ENCODE measurements at places on chromosomes 13 and 19.

- DNase-seq: no peak
Measured at GRCh38 chr19:44666852-44667556, 4.3 kb upstream of the CEACAM19 start.

DNA sequence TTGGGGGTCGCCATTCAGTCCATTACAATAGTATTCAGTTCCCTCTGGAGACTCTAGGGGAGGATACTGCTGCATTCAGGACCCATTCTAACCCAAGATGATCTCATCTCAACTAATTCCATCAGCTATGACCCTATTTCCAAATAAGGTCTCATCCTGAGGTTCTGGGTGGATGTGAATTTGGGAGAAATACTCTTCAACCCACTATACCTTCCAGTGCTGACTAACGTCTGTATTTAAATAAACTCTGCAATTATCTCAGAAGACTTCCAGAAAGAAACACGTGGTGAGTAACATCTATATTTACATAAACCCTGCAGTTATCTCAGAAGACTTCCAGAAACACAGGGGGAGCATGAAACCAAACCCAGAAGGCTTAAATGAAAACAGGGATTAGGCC is 1300.7 kb downstream of the PCDH9 start:
- no peak for DNase-seq

GRCh38 chr13:30676672-30677071 is 58.7 kb upstream of the ALOX5AP start:
- no peak for DNase-seq

DNA sequence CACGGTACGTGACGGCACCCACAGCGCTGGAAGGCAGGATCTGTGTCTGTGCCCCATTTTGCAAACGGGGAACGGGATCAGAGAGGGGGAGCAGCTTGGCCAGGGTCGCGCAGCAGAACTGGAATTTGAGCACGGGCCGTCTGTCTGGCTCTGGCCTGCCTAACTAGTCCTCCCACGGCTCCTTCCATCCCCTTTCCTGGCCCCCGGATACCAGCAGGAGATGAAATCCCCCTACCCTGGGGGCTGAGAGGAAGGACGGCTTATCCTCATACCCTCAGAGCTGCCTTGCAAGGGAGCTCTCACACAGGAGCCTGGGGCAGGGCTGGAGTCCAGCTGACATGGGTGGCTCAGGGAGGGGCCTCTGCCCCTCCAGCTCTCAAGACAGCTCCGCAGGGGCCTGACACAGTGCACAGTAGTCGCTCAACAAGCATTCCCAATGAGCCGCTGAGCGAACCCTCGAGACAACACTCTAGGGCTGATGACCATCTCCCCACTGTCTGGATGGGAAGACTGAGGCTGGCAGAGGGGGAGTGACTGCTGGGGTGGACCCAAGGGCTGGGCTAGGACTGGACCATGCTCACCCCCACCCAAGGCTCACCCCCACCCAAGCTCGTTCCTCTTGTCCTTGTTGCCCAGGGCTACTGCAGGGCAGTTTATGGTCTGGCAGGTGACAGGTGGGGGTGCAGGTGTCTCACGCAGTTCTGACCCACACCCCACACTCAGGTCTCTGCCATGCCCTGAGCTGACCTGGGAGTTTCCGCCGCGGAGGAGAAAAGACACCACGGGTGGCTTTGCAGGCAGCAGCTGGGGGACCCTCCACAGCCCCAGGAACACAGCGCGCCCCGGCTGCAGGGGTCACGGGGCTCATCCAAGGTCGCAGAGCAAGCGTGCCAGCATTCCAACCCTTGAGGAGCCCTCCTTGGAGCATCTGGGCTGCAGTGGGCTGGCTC is 4.0 kb downstream of the ZBTB7A start:
- DNase-seq: no peak

GRCh38 chr19:13068085-13068846 is 34.4 kb downstream of the LYL1 start:
- DNase-seq: no peak

DNA sequence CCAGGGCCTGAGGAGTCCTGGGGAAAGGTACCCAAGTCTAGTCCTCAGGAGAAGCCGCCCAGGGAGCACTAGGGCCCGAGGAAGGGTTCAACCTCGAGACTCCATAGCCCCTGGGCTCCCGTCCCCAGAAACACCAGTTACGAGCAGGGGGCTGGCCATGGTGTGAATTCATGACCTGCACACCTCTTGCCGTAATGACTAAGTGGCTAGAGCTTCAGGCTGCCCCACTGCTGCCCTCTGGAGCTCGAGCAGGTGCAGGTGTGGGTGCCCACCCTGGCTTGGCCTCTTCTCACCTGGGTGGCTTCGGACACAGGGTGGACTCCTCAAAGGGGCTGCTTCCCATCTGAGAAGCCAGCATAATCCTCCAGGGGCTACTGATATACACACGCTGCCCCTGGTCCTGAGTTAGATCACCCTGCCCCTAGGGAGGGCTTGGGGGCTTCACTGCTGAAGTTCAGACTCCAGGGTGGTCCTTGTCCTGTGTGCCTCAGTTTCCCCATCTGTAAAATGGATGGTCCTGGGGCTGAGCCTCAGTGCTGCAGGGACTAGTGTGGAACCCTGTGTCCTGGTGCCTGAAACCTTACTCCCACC is 13.6 kb downstream of the SPC24 start:
- DNase-seq: no peak

DNA sequence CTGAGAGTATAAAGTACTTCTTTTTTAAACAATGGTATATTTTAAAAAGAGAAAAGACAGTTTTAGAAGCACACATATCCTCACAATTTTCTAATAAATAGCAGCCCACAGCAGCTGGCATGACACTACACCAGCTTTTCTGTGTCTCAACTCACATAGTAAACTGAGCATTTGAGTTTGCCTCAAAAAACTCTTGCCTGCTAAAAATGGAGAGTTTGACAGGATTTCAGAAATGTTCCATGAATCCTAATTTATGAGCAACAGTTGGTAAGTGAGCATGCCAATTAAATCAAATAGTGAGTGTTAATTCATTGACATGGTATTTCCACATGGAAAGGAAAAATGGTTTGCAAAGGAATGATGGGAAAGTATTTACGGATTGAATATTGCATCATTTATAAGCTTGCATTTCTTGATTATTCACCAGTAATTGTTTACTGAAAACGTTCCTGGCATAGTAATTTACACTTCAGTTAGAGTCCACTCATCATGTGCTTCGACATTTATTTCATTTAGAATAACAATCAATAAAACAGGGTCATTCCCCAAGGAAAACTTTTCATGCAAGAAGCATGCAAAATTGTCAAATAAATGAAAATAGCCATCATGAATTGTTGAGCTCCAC is 323.0 kb downstream of the EFNB2 start:
- DNase-seq: no peak

DNA sequence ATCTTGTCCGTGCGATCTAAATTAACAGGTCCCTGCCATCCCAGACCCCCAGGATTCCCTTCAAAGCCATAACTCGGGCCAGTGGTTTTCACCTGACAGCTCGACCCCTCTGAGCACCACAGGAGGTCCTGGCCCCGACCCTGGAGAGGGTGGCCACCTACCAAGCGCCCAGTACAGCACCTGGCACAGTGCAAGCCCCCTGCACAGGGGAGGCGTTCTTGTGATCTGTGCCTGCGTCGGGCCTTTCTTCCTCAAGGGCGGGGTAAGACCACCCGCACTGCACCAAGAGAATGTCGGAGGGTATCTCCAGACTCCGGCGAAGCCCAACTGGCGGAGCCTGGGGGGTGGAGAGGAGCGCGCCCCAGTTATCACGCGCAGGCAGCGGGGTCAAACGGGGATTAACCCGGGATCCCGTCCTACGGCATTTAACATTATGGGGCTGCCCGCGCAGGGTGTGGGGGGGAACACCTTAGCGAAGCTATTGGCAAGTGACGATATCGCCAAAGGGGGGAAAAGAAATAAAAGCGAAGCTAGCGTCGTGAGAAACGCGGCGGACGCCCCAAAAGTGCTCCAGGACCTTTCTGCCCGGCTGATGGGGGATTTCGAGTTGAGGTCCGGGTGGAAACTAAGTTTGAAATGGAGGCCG is 1.3 kb upstream of the HNRNPL start:
- peak; percentile 81 for DNase-seq

GRCh38 chr19:35157431-35157830 is 2.9 kb downstream of the FXYD5 start:
- DNase-seq: no peak

- DNase-seq: no peak
Measured at GRCh38 chr13:88429862-88430261, 758.7 kb downstream of the SLITRK5 start.

GRCh38 chr13:21071924-21072323 is 10.5 kb upstream of the LATS2 start:
- no peak for DNase-seq

DNA sequence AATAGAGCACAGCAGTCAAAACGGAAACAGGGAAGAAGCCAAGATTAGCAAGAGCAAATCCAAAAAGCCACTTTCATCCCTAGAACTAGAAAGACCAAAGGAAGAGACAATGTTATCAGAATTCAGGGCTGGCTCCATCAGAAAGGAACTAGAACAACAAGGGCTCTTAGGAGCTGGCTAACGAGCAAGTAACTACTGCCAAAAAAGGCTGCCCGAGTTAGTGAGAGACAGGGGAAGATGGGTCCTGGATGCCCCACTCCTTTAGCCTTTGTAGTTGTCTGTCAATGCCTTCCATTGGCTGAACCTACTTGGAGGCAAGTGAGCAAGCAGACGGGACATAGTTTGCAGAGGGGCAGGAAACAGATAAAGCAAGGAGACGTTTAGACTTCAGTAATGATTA is 240.4 kb downstream of the KLF12 start:
- no peak for DNase-seq

- DNase-seq: no peak
Measured at GRCh38 chr19:51201712-51202111, 23.2 kb upstream of the CD33 start.

GRCh38 chr13:107847406-107847805 is 367.9 kb downstream of the LIG4 start:
- DNase-seq: no peak

GRCh38 chr13:86765462-86765861 is 905.7 kb upstream of the SLITRK5 start:
- no peak for DNase-seq

GRCh38 chr13:63092456-63092855 is 1676.8 kb upstream of the PCDH20 start:
- no peak for DNase-seq

GRCh38 chr19:7888145-7888825 is at the start of gene LRRC8E:
LRRC8E (plus strand) TSS chr19:7888510; CDS start chr19:7895604, 7,094 bp downstream.
- DNase-seq: no peak

- no peak for DNase-seq
Measured at GRCh38 chr19:55353356-55353802, 1.1 kb downstream of the COX6B2 start.

DNA sequence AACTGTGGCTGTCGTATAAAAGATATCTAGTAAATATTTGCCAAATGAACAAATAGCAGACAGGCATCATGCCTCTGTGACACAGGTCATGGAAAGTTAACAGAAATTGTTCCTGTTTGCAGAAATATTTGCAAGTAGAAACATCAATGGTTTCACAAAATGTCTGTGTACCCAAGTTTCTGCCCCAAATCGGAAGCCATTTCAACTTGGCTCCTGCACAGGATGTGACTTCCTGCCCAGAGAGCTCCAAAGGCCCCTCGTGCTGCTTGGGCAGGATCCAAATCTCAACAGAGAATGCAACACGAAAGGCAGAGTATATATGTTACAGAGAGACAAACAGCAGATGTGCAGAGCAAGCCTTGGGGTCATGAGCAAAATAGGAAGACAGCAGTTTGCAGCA is 95.5 kb upstream of the SERP2 start:
- no peak for DNase-seq

- no peak for DNase-seq
Measured at GRCh38 chr19:56324436-56324835, 9.8 kb upstream of the ZSCAN5A start.

GRCh38 chr13:46232281-46232680 is 20.6 kb downstream of the LRRC63 start:
- DNase-seq: no peak

GRCh38 chr13:25963674-25964073 is 88.1 kb downstream of the SHISA2 start:
- DNase-seq: no peak

DNA sequence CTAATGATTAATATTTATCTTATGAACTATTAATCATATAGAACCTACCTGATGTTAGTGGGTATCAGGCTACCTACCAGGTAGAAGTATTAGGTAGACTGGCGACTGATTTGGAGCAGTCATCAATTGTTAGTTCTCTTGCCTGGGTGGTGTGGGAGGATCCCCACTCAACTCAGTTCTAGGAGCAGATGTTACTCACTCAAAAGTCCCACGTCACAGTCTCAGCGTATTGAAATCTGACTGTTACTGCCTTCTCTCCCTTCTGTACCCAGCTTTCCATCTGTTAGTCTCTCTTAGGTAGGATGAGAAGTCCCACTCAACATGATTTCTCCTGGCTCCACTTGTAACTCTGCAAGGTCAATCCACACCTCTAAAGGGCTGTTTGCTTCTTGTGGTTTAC is 102.7 kb downstream of the OLFM4 start:
- no peak for DNase-seq

GRCh38 chr13:33471204-33471603 is 185.6 kb upstream of the STARD13 start:
- no peak for DNase-seq

DNA sequence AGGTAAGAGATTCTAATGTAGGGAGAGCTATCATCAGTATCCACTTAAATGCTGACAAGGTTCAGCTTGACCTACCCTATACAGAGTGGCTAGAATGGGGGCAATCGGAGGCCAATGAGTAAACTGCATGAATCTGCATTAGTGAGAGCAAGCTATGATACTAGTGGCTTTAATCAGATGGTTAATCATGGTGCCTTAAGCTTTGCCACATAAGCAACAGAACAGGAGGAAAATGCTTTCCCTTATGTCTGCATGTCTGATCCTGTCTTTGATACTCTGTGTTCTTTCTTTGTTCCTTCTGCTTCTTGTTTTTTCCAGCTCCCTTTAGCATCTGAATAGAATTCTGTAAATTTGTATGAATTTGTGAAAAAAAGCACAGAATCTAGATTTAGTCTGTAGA is 91.1 kb downstream of the WDFY2 start:
- DNase-seq: no peak

GRCh38 chr19:51101171-51101865 is 6.9 kb downstream of the CTU1 start:
- DNase-seq: no peak

- DNase-seq: peak; percentile 68
Measured at GRCh38 chr19:35211545-35212230, 16.9 kb downstream of the FAM187B start.

DNA sequence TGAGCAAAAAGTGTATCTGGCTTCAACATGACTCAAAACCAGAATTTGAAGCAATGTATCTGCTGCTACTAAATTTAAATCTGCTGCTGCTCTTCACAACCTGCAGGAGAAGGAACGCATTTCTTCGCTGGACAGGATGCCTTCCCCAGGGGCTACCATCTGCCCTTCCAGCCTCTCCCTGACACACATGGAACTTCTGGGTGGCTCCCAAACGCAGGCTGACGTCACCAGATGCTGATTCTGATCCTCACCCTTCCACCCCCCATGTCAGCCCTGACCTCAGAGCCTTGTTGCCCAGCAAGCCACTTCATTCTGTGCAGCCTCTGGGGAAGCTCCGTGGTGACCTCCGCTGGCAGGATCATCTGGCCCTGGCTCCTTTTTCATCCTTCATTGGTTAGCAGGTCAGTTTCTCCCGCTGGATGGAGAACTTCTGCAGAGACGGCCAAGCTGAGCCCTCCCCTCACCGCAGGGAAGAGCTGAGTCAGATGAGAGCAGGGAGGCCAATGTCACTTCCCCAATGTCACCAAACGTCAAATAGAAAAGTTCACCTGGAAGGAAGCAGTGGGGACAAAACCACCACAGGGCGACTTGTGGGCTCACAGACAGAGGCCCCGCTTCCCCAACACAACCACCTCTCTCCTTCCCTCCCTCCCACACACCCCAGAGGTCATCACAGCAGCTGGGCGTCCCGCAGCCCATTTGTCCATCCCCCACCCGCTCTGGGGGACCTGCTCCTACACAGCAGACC is 14.0 kb upstream of the RAB20 start:
- DNase-seq: peak; percentile 55
